ENCODE measurements at places on chromosomes 6 and 20.

- no peak for DNase-seq
Observed at GRCh38 chr20:51797357-51798025, 4.8 kb downstream of the SALL4 start.

DNA sequence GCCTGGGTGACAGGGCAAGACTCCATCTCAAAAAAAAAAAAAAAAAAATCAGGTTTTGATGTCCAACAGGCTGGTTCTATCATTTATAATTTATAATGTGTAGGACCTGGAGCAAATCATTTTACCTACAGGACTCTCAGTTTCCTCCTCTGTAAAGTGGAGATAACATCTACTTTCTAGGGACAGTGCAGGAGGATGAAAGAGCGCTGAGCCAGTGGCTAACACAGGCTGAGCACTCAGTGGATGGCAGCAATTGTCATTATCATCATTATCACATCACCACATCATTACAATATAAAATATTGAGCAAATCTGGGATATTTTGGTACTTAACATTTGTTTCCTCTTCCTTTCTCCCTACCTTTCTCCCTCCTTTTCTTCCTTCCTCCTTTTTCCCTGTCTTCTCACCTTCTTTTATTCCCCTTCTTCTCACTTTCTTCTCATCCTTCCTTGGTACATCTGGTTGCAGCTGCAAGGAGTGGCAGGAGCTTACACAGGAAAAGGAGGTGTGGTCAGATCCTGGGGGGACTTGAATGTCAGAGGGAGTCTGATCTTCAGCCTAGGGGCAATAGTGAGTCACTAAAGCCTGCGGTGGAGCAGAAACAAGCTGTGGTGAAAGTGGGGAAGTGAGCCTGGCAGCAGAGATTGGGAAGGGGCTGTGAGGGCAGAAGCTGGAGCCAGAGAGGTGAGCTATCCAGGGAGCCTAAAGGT, 24.6 kb upstream of the CTNNBL1 start:
- no peak for DNase-seq

GRCh38 chr20:8545212-8545611, 413.1 kb downstream of the PLCB1 start:
- DNase-seq, result no peak

GRCh38 chr20:34753706-34754461, 49.7 kb downstream of the TP53INP2 start:
- DNase-seq, result no peak

DNA sequence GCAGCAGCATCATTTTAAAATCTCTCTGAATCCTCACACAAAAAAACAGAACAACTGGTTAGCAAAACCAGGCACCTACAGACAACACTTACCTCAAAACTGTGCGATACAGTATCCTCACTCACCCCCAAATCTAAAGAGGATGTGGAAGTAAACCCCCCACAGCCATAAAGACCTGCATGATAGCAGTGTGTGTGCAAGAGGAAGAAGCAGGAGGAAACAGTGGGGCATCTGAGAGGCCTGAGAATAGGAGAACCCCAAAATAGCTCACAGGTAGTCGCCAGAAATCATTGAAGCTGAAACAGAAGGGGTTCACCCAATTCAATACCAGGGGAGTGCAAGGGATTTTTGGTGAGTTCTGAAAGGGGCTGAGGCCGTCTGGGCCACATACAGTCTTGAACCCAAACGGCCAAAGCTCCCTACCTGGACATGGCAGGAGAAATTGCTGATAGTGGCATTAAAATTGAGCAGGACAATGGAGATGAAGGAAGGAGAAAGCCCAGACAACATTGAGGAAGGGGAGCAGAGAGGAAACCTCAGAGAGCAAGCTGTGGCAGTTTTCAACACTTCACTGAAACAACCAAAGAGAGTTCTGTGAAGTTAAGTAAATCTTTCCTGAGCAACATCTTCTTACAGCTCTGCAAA, 129.7 kb downstream of the FIG4 start:
- DNase-seq, result no peak

GRCh38 chr6:102981490-102982015, 1588.0 kb downstream of the GRIK2 start:
- DNase-seq, result no peak

DNA sequence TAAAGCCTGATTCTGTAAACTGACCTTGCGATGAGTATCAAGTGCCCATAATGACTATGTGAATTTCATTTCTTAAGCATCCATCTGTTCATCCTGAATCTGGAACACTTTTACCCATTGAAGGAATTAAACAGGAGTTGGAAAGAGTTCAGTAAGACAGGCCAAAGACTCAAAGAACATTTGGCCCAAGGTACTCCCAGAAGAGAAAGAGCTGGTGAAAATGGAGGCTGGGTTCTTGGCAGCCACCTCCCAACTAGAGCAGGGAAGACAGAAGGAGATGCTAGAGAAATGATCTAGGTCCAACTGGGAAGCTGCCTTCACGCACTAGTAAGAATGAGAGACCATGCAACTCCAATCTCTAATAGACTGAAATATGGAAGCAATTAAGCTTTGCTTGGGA, 290.8 kb upstream of the RNF24 start:
- no peak for DNase-seq

DNA sequence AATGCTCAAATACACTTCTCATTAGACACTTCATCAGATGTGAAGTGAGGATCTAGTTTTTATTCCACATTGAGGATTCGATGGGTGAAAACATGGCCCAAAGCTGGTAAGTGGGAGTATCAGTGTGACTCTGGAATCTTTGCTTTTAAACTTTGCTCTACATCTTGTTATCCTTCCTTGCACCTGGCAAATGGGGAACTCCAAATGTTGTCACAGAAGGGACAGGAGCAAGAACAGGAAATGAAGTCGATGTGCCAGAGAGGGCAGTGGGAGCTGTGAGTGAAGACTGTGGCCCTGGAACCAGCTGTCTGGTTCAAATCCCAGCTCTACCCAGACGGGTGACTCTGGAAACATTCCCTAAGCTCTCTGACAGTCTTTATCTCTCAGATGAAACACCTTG, 86.7 kb upstream of the AGPAT4 start:
- DNase-seq, result no peak

DNA sequence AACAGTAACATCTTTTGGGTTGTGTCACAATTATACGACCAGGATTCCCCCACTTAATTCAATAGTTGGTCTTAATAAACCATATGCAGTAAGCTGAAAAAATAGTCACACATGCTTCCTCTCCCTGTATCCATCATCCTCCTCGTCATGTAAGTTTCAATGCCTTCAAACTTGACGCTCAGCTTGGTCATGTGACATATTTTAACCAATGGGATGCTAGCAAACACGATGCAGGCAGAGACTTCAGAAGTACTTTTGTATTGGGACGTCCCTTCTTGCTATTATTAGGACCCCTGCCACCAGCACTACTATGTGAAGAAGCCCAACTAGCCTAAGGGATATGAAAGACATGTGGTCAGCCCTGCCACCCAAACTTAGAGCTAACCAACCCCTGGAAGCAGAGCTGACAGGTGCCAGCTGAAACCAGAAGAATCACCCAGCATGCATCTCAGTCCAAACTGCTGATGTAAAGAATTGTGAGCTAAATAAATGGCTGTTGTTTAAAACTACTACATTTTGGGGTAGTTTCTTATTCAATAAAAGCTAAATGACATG, 49.3 kb downstream of the CGA start:
- no peak for DNase-seq

DNA sequence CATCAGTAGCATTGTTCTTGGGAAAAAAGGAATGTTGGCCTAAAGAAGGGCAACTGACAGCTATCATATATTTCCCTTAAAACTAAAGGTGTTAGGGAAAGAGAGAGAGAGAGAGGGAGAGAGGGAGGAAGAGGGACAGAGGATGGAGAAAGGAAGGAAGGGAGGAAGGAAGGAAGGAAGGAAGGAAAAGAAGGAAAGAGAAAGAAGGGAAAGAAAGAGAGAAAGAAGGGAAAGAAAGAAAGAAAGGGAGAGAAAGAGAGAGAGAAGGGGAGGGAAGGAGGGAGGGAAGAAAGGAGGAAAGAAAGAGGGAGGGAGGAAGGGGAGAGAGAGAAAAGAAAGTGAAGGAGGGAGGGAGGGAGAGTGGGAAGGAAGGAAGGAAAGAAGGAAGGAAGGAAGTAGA, 37.7 kb upstream of the ADGRF5 start:
- DNase-seq, result no peak

DNA sequence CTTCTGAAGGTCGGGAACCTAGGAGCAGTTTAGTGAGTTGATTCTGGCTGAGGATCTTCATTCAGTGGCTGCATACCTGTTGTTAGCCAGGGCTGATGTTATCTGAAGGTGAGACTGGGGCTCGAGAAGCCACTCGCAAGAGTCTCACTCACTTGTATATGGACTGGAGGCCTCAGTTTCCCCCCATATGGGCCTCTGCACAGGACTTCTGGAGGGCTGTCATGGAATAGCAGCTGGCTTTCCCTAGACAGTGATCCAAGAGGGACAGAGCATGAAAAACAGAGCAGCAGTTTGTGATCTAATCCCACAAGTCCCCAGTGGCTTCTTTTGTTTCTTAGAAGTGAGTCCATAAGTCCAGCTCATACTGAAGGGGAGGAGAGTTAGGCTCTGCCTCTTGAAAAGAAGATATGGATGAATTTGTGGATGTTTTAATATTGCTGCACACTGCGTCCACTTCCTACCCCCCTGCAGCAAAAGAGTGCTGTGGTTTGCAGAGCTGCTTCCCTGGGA, 623.4 kb downstream of the CDH26 start:
- no peak for DNase-seq

GRCh38 chr6:115717472-115717871, 343.2 kb downstream of the FRK start:
- no peak for DNase-seq

- DNase-seq, result no peak
Observed at GRCh38 chr6:126056355-126057004, 70.1 kb downstream of the TRMT11 start.

GRCh38 chr6:42013134-42013516, 37.2 kb upstream of the TAF8 start:
- no peak for DNase-seq

DNA sequence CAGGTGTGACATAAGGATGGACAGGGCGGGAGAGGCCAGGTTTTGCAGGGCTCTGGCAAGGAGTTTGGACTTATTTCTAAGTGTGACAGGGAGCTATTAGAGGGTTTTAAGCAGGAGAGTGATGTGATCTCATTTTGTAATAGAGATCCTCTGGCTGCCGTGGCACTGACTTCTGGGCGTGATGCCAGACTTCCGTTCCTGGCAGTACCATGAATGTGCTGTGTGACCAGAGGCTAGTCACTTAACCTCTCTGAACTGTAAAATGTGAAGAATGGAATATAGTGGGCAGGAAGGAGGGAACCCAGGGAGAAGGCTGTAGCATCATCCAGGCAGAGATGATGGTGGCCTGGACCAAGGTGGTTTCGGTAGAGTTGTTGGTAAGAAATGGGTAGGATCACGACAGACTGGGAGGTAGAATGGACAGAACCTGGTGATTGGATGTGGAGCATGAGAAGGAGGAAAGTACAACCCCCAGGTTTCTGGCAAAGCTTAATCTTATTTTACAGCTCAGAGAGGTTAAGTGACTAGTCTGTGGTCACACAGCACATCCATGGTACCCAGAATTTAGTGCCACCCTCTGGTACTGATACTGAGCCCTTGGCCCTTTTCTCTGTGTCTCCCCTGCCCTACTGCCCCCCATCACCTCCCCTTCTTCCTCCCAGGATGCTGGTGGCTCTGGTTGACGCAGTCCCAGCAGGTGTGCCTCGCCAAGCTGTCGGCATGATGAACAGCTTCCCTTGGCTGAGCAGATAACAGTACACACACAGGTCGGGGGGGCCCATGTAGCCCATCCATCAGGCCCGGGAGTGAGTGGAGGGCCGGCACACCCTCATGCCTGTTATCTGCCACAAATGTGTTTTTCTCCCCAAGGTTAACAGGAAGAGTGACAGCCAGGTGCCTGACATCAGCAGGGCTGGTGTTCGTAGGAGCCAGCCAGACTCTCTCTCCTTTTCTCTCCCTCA, 52.9 kb upstream of the CTNNBL1 start:
- no peak for DNase-seq

DNA sequence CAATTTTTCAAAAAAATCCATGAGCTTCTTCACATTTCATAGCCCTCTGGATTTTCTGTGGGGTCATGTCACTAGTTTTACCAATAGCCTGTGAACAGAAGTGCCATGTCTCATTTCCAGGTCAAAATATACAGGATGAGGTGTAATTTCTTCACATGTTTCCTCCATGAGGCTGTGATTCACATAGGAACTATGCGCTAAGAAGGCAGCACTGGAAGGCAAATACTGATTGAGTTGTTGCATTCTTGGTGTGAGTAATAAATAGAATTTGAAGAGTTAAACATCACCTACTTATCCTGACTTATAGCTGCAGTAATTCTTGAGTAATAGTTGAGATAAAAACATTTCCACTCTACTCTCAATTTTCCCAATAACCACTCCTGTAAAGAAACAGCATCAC, 442.3 kb downstream of the HAO1 start:
- no peak for DNase-seq

- DNase-seq, result no peak
Observed at GRCh38 chr6:11625302-11625701, 87.8 kb downstream of the TMEM170B start.

GRCh38 chr6:11785415-11785773, 6.8 kb upstream of the ADTRP start:
- no peak for DNase-seq

DNA sequence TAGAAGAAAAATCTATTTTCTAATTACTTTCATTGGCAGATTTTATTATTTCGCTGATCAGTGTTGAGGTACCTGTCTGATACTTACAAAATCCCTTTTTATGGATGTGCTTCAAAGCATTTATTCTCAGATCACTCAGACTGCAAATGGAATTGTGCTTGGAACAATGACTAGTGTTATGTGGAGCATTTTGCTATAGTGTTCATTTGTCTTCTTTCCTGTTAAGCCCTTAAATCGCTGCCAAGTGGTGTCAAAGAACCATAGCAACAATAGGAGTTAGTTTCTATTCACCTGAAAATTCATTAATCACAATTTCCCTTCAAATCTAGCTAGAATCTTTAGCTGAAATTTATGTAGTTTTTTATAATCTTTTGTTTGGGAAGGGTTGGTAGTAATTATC, 29.8 kb downstream of the SMPDL3A start:
- no peak for DNase-seq

- DNase-seq, result no peak
Observed at GRCh38 chr6:70673601-70674000, 5.9 kb downstream of the SMAP1 start.

- DNase-seq, result peak; percentile 20
Observed at GRCh38 chr6:13488015-13488895, 855 bp upstream of the GFOD1 start.

DNA sequence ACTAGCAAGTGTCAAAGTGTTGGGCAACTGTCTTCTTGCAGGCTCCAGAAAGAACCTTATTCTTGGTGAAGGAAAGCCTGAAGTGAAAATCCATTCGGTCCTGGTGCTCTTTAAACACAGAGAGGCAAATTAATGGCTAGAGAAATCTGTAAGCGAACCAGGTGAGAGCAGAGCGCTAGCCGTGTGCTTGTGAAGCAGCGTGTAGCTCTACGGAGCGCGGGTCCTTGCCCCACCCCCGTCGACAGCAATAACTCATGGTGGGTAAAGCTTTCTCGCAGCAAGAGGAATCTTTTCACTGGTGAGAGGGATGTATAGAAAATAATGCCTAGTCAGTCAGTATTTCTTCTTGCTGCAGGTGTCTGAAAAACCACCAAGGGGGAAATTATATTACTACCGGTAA, 37.0 kb upstream of the EMILIN3 start:
- no peak for DNase-seq

- no peak for DNase-seq
Observed at GRCh38 chr20:10594296-10594868, 79.4 kb downstream of the JAG1 start.

GRCh38 chr6:134550604-134551003, 232.7 kb upstream of the SGK1 start:
- DNase-seq, result no peak

GRCh38 chr6:130503146-130503545, 137.3 kb downstream of the TMEM200A start:
- DNase-seq, result no peak
